ENCODE measurements at places on chromosomes 6 and 20.

DNA sequence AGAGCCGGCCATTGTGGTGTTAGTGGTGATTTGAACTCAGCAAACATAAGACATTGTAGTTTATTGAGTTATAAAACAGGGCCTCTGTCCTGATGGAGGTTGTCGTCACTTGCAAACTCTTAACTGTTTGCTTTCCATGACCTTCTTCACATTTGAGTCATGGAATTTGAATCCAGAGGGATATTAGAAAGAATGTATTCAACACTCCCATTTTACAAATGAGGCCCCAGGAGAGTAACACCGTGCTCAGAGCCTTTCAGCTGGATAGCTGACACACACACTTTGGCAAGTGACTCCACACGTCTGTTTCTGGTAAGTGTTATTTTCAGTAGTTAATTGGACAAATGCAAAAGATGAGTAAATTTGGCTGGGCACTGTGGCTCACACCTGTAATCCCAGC, 72.4 kb upstream of the XRN2 start:
- no peak for DNase-seq

- DNase-seq = no peak
Measured at GRCh38 chr6:1143655-1144054, 168.2 kb upstream of the FOXQ1 start.

GRCh38 chr6:104572901-104573300, 286.8 kb downstream of the HACE1 start:
- no peak for DNase-seq

DNA sequence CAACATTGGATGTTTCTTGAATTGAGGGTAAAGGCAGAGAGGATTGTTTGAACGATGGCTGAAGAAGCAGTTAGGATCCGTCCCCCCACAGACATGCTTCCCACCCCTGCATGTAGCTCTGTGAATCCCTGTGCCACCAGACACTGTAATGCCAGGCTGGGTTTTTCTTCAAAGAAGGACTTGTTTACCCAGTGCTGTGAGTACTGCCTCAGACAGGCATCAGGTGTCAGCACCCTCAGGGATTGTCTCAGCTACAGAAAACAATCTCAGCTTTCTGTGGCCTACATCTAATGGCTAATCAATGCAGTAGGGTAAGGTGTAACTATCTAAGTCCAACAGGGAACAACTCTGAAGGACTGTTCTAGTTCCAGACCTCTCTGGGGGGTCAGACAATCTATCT, 853.0 kb upstream of the EPHA7 start:
- DNase-seq = no peak

DNA sequence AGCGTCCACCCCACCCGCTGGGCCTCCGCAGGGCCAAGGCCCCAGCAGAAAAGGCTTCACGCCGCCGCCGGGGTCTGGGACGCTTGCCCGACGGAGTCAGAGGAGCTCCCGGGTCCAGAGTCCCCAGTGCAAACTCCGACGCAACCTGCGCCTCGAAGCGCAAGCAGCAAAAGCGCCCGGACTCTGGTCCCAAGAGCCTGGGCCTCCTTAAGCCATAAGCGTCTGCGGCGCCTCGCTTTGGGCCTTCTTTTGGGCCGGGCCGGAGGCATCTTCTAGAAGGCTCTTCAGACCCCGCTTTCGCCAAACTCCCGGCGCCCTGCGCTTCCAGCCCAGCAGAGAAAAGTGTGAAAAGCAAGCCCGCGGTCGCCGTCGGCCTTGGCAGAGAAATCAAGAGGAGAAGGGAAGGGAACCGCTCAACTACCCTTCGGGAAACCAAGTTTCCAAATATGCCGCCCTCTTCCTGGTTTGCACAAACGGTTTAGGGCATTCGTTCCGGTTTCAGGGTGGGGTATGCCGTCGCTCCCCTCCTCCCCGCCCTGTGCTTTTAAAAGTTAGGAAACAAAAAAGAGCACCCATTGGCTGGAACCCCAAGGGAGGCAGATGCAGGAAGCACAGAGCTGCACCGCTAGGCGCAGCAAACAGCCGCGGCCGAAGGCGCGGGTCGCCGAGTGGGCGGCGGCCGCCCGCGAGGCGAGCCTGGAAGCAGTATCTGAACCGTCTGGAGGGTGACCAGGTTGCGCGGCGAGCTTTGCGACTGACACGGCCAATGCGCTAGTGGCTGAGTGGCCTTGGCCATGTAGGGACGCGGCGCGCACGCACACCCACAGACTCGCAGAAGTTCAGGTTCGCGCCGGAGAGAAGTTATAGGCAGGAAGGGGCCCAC, 1.2 kb downstream of the TBX18 start:
- DNase-seq = no peak
